CD4-positive, alpha-beta T cell (primary cell): ENCODE measurements at places on chromosomes 6 and 20. TPM values are rescaled to one million over a fixed set of nuclear protein-coding genes. Genes with fewer than 3 reads are reported as not detected.

- DNase-seq, result no peak
These were observed 667.1 kb downstream of the TENT5A start for GRCh38 chr6:81085431-81085790.

SSTR4 gene
- total RNA-seq, result not detected

GRCh38 chr6:110097443-110097842 is 82.0 kb downstream of the WASF1 start:
- DNase-seq, result no peak

OR2B6 gene
- not detected for total RNA-seq

RIMS1 gene
- total RNA-seq, result not detected
